ENCODE measurements at places on chromosomes 5 and 9.

DNA sequence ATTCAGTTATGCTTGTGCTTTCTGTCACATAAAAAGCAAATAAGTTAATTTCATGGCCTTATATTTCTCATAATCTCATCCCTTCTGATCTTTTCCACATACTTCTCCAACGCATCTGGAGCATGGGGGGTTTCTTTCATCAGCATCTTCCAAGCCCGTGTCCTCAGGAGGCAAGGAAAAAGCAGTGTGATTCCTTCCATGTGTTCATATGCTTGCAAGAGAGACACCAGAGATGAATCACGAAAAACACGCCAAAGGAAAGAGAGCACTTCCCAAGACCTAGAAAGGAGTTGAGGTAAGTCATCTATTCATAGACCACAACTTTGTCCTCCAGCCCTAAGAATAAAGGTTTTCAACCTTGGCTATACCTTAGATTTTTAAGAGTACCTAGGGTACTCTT lies 26.0 kb upstream of the SVEP1 start:
- DNase-seq, result no peak

DNA sequence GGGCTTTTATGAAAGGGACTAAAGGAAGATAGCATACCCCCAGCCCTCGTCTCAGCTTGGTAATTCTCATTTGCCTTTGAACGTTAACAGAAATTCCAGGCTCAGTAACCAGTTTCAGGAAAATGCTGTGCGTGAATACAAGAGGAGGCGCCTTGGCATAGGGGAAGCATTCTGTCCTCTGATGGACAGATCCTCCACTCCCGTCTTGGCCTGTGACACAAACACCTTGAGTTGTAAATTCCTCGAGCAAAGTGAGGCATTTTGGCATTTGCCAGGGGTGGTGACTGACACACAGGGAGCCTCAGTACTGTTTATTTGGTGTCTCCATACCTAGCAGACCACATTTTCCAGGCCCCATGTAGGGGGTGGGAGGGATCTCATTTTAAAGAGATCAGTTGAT lies 44.8 kb downstream of the APTX start:
- no peak for DNase-seq

GRCh38 chr5:61132559-61132958 lies 29.7 kb downstream of the SMIM15 start:
- DNase-seq, result no peak

GRCh38 chr5:180801596-180802324 lies 846 bp downstream of the MGAT1 start:
- peak; percentile 28 for DNase-seq

- DNase-seq, result no peak
Measured at GRCh38 chr9:86557918-86558317, 203.7 kb upstream of the TUT7 start.

- peak; percentile 33 for DNase-seq
Measured at GRCh38 chr9:95078939-95079338, 238.6 kb downstream of the FANCC start.

DNA sequence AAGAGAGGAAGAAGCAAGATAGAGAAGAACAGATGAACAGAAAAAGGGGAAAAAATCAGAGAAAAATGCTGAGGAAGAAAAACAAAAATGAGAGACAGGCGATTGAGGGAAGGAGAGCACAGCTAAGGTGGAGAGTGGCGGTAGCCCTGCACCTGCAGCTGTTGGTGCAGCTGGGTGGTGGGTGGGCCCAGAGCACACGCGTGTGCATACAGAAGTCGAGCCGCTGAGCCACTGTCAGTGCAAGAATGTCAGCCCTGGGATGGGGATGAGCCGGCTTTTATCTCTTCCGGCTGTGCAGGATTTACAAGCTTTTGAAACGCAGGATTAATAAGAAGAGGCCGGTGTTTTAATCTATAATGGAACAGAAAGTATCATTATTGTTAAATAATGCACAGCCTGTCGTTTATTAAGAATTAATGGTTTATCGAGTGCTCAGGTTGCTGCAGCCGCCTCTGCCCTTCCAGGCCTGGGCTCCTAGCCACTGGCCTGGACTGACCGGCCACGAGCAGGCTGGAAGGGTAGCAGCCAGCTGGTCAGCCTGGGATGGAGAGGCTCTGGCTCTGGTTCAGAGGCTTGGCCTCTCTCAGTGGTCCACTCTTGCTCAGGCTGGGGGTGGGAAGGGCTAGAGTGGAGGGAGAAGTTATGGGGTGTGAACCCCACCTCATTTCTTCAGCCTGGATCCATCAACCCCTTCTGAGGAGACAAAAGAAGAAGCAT lies 68.7 kb downstream of the PCDH1 start:
- no peak for DNase-seq

DNA sequence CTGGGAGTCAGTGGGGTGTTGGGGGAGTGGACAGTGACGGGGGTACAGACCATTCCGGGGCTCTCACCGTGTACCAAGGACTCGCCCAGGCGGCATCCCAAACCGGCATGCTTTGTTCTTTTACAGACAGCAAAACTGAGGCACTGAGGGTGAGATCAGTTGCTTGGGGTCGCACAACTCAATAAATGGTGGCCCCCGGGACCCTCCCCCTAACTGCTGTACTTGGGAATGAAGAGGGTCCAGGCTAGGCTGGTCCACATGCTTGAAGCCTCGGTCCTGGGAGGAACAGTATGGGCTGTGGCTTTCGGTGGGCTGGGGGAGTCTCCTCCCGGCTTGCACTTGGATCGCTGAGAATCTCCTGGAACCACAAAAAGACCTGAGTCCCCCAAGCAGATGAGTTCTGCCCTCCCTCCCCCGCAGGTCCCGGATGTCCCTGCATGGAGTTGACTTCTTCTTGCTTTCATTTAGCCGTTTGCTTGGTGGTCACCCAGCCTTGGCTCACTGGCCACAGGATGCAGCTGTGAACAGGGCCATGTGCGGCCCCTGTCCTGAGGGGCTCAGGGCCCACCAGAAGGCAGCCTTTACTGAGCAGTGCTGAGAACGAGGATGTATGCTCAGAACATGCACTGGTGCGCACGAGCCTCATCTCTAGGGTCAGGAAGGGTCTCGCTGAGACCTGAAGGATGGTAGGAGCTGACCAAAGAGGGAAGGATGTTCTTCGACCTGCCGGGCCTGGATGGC lies 4.2 kb downstream of the LAMC3 start:
- DNase-seq, result no peak

DNA sequence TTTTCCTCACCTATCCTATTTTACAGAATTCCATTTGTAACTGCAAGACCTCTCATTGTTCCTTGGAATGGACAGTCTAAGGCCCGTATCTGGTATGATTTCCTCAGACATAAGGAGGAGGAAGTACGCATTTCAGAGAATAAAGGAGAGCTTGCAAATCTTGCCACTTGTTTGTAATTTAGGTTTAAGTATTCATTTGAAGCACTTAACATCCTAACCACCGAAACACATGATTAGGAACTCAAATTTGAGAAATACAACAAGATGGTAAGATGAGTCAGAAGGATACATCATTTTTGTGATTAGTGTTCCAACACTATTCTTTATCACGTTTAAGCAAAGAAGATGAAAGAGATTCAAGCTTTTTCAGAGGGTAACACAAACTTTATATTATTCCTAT lies 3.9 kb upstream of the ZCCHC9 start:
- no peak for DNase-seq

DNA sequence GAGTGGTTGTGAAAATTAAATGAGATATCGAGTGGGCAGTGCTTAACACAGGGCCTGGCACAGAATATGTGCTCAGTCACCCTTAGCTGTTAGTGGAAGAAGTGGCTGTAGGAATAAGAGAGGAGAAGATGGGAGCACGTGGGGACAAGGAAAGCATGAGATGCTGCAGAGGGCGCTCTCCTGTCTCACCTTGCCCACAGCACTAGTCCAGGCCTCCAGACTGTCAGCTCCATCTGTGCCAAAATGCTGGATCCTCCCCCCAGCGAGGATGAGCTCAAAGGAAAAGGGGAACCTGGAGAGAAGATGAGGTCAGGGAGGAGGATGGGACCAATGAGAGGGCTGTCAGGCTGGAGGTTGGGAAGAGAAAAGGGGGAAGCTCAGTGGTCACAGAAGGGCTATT lies 12.5 kb downstream of the ARAP3 start:
- no peak for DNase-seq

DNA sequence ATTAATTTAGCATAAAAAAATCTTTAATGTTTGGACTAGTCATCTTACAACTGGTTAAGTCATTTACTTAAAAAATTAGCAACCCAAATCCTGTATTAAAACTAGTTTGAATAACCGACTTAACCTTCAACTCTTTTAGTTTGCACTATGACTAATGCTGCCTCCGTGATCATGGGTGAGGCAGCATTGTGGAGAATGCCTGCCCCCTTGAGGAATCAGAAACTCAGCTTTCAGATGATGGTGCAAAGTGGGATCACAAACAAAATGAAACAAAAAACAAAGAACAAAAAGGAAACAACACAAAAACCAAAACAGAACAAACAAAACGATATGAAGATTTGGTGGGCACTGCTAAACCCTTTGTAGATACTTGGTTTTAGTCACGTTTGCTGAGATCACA lies 127.0 kb upstream of the PALM2AKAP2 start:
- no peak for DNase-seq

GRCh38 chr5:41636605-41637004 lies 126.2 kb upstream of the PLCXD3 start:
- DNase-seq, result no peak

Data from breast epithelium (tissue), 4 donors.